ENCODE measurements at places on chromosomes 12 and 14.

- no peak for DNase-seq
These were observed 73.0 kb downstream of the DNAI7 start for GRCh38 chr12:25121916-25122315.

GRCh38 chr12:128276471-128276870 lies 9.5 kb downstream of the TMEM132C start:
- DNase-seq: no peak

DNA sequence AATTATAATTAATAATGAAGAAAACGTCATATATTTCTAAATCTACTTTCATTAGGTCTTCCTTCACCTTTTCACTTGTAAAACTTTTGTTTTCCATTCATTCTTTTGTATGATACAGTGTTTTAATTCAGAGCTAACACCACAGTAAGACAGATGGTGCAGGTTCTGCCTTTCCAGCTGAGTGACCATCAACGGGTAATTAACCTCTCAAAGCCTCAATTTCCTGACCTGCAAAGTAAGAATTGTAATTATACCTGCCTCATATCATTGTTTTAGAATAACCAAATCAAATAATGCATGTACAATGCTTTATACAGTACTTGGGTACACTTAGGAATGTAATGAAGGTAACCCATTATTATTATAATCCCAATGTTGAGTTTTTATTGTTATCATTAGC lies 157.6 kb downstream of the FOXA1 start:
- no peak for DNase-seq

DNA sequence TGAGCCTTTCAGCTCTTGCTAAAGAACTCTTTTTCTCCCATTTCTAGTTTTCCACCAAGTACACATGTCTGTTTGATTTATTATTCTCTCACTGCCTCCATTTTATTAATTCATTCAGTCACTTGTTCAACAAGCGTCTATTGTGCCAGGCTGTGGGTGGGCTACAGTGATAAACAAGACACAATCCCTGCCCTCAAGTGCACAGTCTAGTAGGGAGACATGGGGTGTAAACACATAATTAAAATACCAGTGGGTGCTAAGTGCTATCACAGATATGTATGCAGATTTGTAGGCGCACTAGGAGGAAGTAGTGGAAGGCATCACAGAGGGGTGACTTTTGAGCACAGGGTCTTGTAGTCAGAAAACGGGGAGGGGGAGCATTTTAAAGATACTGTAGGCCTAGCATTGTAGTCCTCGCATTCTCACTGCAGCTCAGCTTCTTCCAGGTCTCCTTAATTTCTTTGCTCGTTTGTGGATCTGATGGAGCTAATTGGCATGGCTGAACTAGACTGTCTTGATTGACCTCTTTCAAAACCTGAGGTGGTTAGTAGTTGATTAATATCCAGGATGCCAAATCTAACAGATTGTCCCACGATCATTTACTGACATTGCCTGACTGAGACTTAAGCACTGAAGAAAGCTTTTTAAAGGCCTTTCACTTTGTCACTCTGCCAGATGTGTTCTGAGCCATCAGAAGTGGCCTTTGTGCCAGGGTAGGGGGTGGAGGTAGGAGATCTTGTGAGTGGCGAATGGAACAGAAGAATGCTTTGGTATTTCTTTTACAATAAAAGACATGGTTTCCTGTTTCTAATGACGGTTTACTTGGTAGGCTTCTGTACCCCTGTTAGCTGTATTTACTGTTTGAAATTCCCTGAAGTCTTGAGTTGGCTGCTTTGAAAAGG lies 116.9 kb downstream of the DIP2B start:
- DNase-seq: no peak

DNA sequence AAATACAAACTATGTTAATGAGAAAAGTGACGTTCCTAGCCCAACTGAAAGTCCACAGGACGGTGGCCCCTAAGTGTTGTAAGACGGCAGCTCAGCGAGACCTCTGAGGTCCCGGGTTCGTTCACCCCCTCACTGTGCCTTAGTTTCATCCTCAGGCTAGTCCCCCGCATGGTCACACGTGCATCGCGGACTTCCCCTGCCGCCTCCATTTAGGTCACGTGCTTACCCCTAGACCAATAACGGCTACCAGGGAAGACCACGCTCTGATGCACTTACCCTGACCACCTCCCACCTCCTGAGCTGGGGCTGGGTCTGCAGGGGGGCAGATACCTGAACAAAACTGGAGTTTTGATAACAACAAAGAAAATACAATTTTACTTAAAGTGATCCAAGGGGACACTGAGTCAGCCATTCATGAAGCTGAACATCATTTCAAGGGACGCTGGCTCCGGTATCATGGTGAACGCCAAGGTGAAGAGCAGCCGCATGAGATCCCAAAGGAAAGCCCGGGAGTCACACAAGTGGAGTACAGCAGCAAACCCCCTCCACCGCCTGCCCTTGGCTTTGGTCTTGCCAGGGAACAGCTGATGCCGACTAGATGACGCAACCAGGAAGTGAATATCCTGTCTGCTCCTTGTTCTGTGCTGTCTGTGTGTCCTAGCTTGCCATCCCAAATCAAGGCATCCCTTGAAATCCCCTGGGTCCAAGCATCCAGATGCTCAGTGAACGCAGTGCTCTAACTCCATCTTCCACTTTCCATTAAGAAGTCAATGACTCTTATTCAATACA lies 274.1 kb downstream of the PCNX1 start:
- DNase-seq: no peak

- DNase-seq: no peak
These were observed 281.2 kb downstream of the RGS6 start for GRCh38 chr14:72213424-72213823.

- DNase-seq: peak; percentile 50
These were observed 41.9 kb downstream of the STX2 start for GRCh38 chr12:130796985-130797686.

- no peak for DNase-seq
These were observed 27.8 kb upstream of the SLC38A2 start for GRCh38 chr12:46400406-46400805.

DNA sequence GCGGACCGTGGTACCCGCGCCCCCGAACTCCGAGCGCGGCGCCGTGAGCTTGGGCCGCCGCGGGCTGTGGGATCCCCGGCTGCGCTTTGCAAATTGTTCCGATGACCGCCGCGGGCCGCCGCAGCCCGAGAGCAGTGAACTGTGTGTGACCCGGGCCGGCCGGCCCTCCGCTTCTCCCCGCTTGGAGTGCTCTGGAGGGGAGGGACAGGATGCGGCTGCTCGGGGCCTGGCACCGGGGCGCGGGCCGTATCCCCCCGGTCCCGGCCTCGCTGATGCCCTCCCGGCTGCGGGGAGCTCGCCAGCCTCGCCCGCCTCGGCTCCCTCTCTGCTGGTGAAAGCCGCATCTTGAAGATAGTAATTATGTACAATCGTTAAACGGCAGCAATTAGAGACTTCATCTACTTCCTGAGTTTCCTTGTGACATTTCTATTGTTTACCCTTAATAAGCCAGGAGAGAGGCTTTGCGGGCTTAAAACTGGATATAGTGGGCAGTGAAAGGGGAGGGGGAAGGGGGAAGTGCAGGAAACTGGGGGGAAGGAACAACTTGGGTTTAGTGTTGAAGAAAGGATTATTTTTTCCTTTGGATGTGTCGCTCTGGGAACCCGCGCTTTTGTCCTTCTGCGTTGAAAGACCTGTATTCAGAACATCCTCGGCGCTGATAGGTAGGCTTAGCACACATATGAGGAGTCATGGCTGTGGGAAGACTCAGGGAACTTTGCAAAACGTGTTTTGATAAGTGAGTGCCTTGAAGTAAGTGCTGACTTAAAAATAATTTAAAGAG lies 1.2 kb downstream of the PELI2 start:
- peak; percentile 61 for DNase-seq

- no peak for DNase-seq
These were observed 20.7 kb upstream of the TUBA1C start for GRCh38 chr12:49244176-49244575.

DNA sequence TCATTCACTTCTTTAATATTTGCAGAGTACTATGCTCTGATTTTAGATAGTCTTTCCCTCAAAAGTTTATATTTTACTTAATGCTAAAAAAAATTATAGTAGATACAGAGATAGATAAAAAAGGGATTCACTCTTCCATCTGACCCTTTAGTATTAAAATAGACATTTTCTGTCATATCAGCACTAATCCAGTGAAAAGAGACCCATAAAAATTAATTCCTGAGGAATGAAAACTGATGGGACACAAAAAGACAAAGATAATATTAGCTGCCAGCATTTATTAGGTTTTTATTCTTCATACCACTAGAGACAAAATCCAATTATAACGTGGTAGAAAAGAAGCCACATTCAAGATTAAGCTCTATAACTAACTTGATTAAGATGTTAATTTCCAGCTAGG lies 45.3 kb downstream of the SOS2 start:
- no peak for DNase-seq

GRCh38 chr12:89621521-89621920 lies 87.1 kb downstream of the ATP2B1 start:
- DNase-seq: no peak

DNA sequence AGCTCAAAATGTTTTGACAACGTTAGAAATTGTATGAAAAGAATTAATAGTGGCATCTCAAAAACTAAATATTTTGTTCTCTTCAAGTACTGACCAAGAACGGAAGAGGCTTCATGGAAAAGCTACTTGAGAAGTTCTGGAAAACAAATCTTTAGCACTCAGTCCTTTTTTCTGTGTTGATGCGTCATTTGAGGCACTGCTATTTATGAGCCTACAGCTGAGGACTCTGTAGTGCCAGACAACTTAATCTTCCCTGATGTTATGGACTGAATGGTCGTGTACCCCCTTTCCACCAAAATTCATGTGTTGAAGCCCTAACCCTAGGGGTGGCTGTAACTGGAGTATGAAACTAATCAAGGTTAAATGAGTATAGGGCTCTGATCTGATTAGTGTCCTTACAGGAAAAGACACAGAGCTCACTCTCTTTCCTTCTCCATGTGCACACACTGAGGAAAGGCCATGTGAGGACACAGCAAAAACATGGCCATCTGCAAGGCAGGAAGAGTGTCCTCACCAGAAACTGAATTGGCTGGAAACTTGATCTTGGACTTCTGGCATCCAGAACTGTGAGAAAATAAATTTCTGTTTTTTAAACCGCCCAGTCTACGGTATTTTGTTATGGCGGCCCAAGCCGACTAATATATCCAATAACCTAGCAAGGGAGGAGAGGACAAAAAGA lies 337.0 kb upstream of the CLEC14A start:
- no peak for DNase-seq

DNA sequence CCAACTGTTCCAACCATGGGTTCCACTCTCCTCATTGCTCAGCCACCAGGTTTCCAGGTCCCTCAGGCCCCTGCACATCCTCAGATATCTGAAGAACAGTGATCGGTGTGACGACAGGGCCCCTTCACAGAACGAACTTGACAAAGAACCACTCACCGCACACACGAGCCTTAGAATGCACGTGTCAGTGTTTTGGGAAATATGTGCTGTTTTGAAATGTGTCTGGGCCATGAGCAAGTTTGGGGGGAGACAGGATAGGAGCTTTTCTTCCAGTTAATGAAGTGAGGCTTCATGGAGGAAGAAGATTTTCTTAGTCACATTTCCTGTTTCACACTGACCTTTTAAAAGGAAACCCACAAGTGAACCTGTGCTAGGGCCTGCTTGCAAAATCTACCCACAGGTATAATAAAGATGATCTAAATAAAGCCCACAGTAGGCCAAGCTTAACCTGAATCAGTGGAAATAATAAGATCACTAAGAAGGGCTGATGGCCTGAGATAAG lies 58.6 kb downstream of the ZFP36L1 start:
- peak; percentile 64 for DNase-seq

DNA sequence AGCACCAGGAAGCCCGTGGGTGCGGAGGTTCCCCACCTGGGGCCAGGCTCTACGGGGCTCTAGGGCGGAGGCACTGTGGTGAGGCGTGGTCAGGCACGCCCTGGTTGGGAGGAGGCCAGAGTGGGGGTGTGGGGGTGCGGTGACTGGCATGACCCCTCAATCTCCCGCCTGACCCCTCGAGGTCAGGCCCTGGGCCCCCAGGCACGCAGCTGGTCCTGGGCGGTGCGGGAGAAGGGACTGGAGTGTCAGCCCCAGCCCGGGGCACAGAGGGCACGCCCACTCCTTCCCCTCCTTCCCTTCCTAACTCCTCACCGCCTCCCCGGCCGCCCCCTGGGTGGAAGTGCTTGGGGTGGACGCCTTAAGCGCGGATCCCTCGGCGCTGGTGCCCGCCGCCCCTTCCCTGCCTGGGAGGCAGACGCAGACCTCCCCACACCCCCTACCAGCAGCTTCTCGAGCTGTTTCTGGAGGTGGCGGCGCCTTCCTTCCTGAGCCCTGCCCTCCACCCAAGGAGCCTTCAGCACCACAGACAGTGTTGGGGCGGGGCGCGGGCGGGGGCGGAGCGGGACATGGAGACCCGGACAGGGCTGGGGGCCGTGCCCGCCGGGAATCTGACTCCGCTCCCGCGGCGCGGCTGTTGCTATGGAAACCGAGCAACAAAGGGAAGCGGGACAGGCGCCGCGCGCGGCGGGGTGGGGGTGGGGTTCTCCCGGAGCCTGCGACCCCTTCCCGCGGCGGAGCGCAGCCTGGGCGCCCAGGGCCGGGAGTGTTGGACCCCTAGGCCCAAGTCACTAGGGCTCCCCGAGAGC lies 741 bp upstream of the CRIP2 start:
- DNase-seq: peak; percentile 76

- DNase-seq: no peak
These were observed 67.1 kb upstream of the DCN start for GRCh38 chr12:91249518-91250272.

GRCh38 chr14:106268013-106268727 lies 741.8 kb downstream of the TMEM121 start:
- DNase-seq: peak; percentile 85

- DNase-seq: no peak
These were observed 84.5 kb downstream of the SSPN start for GRCh38 chr12:26279908-26280307.

DNA sequence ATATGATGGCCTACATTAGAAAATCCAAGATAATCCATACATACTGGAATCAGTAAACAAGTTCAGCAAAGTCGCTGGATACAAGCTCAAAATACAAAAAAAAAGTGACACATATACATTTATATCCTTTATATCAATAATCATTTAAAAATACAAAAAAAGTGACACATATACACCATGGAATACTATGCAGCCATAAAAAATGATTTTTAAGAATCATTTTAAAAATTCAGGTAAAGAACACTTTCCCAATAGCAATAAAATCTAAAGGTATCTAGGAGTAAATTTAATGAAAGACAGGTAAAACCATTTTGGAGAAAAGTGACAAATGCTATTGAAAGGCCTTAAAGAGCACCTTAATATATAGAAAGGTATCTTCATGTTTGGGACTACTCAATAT lies 111.9 kb downstream of the NTN4 start:
- DNase-seq: no peak

- no peak for DNase-seq
These were observed 58.4 kb downstream of the PTHLH start for GRCh38 chr12:27913999-27914614.
